ENCODE measurements at places on chromosomes 4 and X. TPM values are rescaled to one million over a fixed set of nuclear protein-coding genes. Genes with fewer than 3 reads are reported as not detected.

- DNase-seq: no peak
These were observed 137.4 kb downstream of the PDLIM5 start for GRCh38 chr4:94588896-94589693.

DNA sequence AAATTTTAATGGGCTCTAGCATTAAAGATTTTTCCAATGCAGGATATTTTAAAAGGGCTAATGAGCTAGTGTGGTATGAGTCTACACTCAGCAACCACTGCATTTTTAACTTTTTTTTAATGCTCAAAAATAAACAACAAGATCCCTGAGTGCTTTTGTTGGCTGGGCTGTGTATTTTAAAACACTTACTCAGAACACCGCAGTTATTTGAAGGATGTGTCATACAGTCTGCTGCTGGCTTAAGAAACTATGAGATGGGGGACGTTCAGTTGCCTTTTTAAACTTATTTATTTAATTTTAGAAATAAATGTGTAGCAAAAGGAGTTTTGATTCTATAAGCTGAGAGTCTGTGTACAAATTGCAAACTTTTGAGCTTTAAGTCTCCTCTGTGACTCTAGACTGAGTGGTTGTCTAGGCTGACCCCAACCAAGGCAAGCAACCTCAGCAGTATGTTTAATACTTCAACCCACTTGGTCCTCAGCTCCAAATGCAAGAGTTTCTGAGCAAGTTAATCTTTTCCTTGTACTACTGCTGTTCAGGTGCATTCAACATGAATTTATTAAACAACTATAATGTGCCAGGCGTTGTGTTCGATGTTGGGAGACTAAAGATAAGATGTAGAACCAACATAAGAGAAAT lies 278.6 kb upstream of the DIPK2B start:
- DNase-seq: no peak

DNA sequence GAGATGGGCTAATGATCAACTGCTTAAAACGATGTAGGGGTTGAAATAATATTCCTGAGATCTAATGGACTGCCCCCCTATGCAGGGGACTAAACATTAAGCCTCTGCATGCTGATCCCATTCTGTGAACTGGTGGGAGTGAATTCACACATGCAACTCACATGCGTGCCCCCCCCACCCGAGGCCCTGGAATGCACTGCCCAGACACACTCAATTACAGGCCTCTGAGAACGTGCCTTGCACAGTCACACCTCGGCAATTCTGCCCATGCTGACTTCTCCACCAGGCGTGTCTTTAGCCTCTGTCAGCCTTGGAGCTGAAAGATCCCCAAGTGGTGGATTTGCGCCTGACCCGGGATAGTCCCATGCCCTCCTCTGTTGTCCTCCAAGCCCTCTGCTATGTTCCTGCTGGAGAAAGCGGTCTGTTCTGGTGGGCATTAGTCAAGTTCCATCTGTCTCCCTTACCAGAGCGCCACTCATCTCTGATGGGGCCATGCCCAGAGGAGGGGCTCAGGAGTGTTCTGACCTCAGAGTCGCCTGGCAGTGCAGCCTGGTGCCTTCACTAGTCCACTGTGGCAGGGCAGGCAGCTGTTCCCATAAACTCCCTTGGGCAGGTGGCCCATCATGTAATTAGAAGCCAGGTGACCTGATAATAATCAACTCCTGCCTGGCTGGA lies 86.5 kb downstream of the DRD5 start:
- no peak for DNase-seq

Gene ATP2B3
- total RNA-seq: 0.37 TPM

- no peak for DNase-seq
These were observed 30.1 kb downstream of the TEX13A start for GRCh38 chrX:105190252-105190853.

DNA sequence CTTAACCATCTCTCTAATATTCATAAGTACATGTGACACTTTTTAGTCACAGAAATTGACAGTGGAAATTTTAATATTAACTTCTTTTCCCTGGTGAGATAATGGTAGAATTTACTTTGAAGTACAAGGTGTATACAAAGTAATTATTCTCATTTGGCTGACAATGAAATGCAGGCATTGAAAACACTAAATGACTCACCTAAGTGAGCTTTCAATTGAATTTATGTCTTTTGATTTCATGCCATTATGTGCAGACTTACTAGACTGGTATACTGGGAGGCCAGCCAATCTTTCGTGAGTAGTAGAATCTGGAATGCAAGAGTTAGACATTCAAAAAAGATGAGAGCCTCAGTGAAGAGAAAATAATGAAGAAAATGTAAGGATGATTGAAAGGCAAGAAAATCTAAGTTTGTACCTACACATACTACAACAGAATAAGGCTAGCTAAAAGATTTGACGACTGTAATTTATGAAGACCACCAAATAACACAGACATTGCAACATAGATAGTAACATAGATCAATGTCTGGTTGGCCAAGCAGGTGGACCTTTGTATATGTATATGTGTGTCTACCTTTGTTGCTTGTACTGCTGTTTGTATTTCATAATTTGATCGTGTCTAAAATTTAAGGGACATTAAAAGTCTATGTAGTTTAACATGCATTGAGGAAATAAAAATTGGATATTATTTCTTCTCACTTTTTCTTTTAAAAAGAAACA lies 459.7 kb downstream of the IL15 start:
- no peak for DNase-seq

Measured in chondrocyte (in vitro differentiated cells).